ENCODE measurements at places on chromosomes 7 and 10.
A peak's percentile ranks its signal among the peaks of the same experiment; 100 is the strongest.

GRCh38 chr7:70579397-70580097, 552.4 kb upstream of the GALNT17 start:
- H3K4me1 ChIP-seq, result peaks cover 34% of the 10 kb centered on the region
- no peaks in the 10 kb centered on the region for H3K36me3 ChIP-seq
- no peak for DNase-seq
- no peak overlapping the region for H3K27ac ChIP-seq
- H3K4me3 ChIP-seq, result no peak overlapping the region

GRCh38 chr7:128103498-128104107, 72.4 kb upstream of the LRRC4 start:
- no peak for DNase-seq
- peaks cover 53% of the 10 kb centered on the region for H3K27me3 ChIP-seq
- H3K4me3 ChIP-seq, result peak overlapping the region; percentile 59
- peaks cover 15% of the 10 kb centered on the region for H3K4me1 ChIP-seq
- H3K27ac ChIP-seq, result no peak overlapping the region
- no peaks in the 10 kb centered on the region for H3K36me3 ChIP-seq

- DNase-seq, result no peak
- no peaks in the 10 kb centered on the region for H3K4me1 ChIP-seq
- H3K36me3 ChIP-seq, result peaks cover 17% of the 10 kb centered on the region
- no peaks in the 10 kb centered on the region for H3K27me3 ChIP-seq
- H3K27ac ChIP-seq, result no peak overlapping the region
Observed at GRCh38 chr7:157437519-157438061, 100.8 kb downstream of the DNAJB6 start.

- H3K27ac ChIP-seq, result no peak overlapping the region
- no peaks in the 10 kb centered on the region for H3K36me3 ChIP-seq
- DNase-seq, result no peak
- peaks cover 2% of the 10 kb centered on the region for H3K4me1 ChIP-seq
- H3K4me3 ChIP-seq, result no peak overlapping the region
Observed at GRCh38 chr10:28256776-28257175, 46.1 kb downstream of the MPP7 start.

GRCh38 chr7:80279760-80280159, 145.1 kb downstream of the GNAI1 start:
- H3K27ac ChIP-seq, result no peak overlapping the region
- no peaks in the 10 kb centered on the region for H3K27me3 ChIP-seq
- H3K4me1 ChIP-seq, result peaks cover 25% of the 10 kb centered on the region
- DNase-seq, result no peak
- H3K36me3 ChIP-seq, result no peaks in the 10 kb centered on the region

DNA sequence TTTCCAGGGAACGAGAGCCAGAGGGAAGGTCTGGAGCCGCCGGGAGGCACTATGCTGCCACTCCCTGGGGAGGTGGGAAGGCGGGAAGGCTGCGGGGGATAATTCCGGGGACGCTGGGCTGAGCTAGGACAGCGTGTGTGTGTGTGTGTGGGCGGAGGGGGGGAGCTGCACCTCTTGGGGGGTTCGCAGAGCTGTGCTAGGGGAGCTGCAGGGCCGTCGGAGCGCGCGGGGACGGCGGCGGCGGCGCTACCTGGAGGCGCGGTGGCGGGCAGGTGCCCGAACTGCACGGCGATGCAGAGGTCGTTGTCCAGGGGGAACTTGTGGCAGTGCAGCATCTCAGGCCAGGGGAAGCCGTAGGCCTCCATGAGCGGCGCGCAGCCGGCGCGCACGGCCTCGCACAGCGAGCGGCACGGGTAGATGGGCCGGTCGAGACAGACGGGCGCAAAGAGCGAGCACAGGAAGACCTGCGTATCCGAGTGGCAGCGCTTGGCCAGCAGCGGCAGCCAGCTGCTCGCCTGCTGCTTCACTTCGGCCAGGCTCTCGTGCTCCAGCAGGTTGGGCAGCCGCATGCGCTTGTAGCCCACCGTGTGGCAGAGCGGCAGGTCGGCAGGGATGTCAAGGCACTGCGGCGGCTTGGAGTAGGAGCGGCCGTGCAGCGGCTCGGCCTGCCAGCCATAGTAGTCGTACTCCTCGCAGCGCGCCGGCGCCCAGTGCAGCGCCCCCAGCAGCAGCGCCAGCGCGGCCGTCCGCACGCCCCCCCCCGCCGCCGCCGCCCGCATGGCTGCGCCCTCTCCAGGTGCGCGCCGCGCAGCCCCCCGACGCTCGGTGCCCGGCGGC, 526 bp downstream of the SFRP5 start:
- no peak overlapping the region for H3K27ac ChIP-seq
- peaks cover 8% of the 10 kb centered on the region for H3K4me1 ChIP-seq
- no peaks in the 10 kb centered on the region for H3K36me3 ChIP-seq
- peak; percentile 64 for DNase-seq
- peak overlapping the region; percentile 76 for H3K4me3 ChIP-seq

- H3K36me3 ChIP-seq, result peaks cover 2% of the 10 kb centered on the region
- H3K4me3 ChIP-seq, result no peak overlapping the region
- H3K27me3 ChIP-seq, result no peaks in the 10 kb centered on the region
- no peak overlapping the region for H3K27ac ChIP-seq
- no peak for DNase-seq
- H3K4me1 ChIP-seq, result peaks cover 18% of the 10 kb centered on the region
Observed at GRCh38 chr10:90644165-90644564, 213.7 kb downstream of the HTR7 start.

DNA sequence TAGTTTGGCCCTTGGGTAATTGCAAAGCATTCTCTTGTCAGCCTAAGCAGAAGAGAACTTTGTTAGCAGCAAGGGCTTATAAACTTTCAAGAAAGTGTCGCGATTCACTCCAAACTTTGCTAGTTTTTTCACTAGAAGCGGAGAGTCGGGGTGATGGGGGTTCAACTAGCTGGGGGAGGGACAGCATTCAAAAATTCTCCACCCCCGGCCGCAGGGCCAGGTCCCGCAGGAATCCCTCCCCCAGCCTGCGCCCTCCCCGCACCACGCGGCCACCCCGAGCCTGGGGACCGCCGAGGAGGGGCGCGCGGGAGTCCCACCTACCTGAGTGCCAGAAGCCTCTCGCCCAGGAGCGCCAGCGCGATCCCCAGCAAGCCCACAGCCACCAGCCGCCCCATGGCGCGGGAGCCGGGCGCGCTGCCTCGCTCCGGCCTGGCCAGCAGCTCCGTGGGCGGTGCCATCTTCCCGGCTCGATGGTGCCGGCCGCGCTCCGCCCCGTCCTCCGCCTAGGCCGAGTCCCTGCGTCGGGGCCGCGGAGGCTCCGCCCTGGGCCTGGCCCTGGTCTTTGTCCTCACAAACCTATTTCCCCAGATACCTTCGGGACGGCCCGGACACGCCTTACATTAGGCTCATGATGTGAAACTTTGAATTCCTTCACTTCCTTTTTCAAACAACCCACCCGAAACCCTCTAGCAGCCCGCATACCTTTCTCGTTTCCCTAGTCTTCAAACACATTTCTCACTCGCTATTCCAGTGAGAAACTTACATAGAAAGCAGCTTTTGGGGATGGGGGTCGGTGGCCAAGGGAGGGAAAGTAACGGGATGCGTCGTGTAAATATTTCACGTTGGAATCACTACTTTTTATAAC, at the start of gene PON2:
Gene PON2, minus strand, starts transcription at position 472 of the 865 bp plus-strand sequence. Its CDS starts 77 bp downstream, at position 395.
- H3K27me3 ChIP-seq, result no peaks in the 10 kb centered on the region
- peak within 1 kb of the TSS; percentile 90 for H3K27ac ChIP-seq
- H3K4me3 ChIP-seq, result peak within 1 kb of the TSS; percentile 88
- H3K4me1 ChIP-seq, result peaks cover 7% of the 10 kb centered on the region
- H3K36me3 ChIP-seq, result no peaks in the 10 kb centered on the region

Data from WTC11 (cell line).